Suprapubic skin (tissue), 4 donors: ENCODE measurements at places on chromosomes 7 and 10.

- DNase-seq: peak; percentile 37
Observed at GRCh38 chr7:6648815-6649104, 11.6 kb downstream of the ZNF316 start.

- no peak for DNase-seq
Observed at GRCh38 chr7:75872073-75872782, 6.6 kb upstream of the RHBDD2 start.

DNA sequence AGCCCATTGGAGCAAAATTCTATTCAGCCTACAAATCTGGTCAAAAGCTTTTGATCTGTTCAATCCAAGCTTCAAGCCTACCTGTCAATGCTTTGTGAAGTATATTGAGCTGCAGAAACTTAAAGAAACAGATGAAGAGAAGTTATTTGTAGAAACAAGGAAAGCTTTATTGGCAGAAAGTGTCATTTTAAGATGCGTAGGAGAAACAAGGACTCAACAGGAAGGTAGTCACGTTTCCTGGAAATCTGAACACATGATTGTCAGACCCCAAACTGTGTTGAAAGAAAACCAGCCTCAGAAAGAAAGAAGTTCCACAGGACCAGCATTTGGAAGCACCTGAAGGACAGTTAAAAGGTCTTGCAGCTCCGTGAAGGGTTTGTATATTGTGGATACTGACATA is 34.8 kb upstream of the PURB start:
- no peak for DNase-seq

GRCh38 chr7:71349682-71350481 is 217.9 kb downstream of the GALNT17 start:
- no peak for DNase-seq

GRCh38 chr7:24981171-24981951 is 1.4 kb upstream of the OSBPL3 start:
- DNase-seq: peak; percentile 77

DNA sequence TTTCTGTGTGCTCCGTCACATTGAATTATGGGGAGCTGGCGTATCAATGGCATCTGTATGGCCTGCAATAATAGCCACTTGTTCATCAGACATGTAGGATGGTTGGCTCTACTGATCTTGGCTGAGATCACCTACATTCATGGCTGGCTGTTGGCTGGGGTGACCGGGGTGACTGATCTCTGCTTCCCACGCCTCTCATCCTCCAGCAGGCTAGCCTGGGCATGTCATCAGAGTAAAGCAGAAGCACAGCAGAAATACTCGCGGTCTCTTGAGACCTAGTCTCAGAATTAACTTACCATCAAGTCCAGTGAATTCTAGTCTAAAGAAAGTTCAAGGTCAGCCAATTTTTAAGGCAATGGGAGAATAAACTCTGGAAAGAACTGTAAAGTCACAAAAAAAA is 257.7 kb upstream of the GLI3 start:
- no peak for DNase-seq

- DNase-seq: no peak
Observed at GRCh38 chr10:74406006-74406405, 255.0 kb downstream of the ADK start.

DNA sequence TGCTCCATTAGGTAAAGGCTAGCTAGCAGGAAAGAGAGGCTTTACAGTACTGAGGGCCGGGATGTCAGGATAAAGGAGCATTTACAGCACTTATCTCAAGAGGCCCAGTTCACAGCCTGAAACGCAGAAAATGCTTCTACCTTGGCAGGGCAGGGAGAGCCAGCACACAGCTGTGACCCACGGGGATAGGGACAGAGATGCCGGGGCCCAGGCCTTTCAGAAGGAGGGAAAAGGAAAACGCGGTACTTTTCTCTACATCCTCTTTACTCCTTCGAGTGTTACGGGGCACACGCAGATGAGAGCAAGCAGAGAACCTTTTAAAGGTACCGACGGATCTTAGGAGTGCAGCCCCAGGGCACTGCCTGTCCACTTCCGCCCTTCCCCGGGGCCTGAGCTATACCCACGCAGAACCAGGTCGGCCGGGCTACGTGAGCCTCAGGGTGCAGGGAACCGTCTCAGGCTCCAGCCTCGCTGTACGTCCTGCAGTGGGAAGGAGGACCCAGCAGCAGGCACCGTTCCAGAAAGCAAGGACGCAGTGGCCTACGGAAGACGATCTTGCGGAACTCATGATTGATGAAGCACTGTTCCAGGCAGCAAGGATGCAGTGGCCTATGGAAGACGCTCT is 232.3 kb downstream of the ELFN1 start:
- DNase-seq: no peak

DNA sequence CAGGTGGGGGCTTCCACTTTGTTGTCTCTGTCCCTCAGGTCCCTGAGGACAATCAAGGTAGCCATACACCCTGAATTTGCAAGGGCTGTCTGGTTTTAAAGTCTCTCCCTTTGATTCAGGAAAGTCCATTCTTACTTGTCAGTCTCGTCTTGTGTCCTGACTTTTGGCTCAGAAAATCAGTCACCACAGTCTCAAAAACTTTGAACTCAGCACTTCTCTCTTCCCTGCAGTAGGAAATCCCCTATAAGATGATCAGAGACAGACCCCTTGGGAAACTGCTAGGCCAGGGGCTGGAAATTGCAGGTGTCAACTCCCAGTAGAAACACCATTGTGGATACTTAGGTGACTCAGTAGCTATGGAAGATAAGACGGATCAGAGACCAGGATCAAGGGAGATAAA is 73.1 kb downstream of the CDC123 start:
- DNase-seq: no peak

GRCh38 chr7:139648941-139649425 is 125.5 kb downstream of the CLEC2L start:
- no peak for DNase-seq

DNA sequence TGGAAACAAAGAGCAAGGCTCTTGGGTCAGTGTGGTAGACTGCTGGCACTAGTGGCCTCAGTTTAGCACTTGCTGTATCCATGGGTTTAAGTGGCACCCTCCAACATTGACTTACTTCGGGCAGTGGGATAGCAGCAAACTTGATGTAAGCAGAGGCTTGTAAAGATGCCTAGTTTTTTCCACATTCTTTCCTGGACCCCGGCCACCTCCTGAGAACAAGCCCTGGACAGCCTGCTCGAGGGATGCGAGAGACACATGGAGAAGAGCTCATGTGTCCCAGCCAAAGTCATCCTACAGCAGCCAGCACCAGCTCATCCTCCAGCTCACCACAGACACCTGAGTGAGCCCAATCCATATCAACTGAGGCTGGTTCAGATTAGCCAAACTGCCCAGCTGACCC is 142.7 kb upstream of the PCBD1 start:
- DNase-seq: no peak

DNA sequence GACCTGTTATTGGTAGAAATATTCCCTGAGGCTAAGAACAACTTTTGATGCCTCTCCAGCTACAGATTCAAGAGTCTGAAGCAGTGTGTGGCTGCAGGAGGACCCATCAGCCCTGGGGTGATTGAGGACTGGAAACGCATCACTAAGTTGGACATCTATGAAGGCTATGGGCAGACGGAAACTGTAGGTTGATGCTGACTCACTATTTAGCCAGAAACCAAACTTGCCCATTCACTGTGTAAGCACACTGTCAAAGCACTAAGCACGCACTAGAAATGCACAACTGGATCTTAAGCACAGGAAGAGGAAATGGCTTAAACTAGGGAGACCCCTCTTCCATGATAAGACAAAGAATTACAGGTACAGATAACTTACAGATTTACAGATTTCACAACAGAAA is 20.8 kb downstream of the ACSM6 start:
- DNase-seq: no peak

- no peak for DNase-seq
Observed at GRCh38 chr10:88979153-88979562, 11.4 kb upstream of the FAS start.

DNA sequence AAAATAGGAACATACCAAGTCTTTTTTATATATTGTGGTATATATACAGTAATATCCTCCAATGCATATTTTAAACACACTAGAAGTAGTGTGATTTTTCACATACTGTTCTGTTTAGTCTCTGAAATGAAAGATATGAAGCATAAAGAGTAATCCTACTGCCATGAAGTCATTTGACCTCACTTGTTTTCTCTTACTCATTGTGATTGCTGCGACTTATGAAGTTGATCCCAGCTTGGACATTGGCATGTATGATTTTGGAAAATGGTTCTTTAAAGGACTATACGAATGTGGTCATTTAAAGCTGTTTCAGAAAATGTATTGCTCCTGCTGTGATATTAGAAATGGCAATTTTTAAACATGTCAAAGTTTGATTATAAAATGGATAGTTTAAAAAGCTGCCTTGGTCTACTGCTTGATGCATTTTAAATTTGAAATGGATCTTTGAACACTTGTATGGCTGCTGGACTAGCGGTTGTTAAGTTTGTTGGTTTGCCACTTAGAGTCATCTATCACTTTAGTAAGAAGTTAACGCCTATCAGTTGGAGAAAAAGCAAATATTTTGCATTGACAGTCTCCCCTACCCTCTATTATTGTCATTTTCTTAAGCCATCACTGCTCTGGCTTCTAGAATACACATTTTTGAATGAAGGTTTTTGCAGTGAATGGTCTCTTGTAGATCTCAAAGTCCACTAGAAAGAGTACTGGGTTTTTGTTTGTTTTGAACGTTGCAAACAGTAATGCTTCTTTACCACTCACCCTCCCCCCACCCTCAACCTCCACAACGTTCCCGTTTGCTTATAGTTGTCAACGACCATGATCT is 881 bp upstream of the PCGF5 start:
- no peak for DNase-seq

DNA sequence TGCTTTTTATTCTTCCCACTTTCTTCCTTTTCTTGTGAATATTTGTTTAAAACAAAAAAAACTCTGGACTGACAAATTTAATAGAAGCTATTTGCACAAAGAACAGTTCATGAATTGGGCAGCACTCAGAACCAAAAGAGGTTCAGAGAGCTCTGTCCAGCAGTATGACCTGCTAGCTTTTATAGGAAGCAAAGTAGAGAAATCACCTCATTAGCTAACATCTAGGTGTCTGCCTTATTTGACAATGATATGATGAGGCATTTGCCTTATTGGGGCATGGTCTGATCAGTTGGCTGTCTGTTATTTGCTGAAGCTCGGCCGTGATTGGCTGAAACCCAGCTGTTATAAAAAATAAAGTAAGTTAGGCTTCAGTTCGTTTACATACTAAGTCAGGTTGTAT is 819 bp upstream of the TRIM4 start:
- no peak for DNase-seq

- DNase-seq: no peak
Observed at GRCh38 chr7:138756591-138757242, 41.1 kb upstream of the TMEM213 start.

GRCh38 chr7:23333671-23334246 is 34.6 kb downstream of the MALSU1 start:
- no peak for DNase-seq

DNA sequence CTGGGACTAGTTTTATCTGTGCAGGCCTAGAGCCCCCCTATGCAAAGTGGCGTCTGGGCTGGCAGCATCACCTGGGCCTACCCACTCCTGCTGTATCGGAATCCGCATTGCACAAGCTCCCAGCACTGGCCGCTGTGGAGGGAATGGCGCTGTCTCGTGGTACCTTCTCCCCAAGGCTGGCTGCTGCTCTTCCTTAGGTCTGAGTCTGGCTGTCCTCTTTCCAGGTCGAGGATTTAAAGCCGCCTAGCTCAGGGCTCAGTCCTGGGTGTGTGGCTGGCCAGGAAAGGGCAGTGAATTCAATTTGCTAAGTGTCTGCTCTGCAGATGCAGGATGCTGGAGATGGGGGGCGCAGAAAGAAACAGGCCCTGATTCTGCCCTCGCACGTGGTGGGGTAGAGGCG is 44.7 kb downstream of the MGMT start:
- DNase-seq: no peak

DNA sequence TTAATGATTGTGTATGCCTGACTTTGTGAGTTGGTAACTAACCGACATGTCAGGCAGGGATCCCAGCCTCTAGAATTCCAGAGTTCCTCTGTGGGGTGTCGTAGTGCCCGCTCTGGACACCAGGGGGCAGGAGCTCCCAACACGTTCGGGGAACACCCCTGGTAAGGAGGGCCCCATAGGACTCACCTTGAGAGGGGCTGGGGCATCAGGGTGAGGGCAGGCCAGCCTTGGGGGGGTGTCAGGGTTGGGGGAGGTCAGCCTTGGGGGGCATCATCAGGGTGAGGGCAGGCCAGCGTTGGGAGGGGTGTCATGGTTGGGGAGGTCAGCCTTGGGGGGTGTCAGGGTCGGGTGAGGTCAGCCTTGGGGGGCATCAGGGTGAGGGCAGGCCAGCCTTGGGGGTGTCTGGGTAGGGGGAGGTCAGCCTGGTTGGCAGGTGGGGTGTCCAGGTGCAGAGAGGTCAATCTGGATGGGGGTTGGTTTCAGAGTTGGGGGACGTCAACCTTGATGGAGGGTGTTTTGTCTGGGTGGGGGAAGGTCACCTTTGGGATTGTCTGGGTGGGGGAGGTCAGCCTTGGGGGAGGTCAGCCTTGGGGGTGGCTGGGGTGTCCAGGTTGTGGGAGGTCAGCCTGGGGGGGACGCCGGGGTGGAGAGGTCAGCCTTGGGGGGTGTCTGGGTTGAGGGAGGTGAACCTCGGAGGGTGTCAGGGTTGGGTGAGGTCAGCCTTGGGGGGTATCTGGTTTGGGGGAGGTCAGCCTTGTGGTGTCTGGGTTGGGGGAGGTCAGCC is 45.6 kb upstream of the SUN1 start:
- peak; percentile 84 for DNase-seq

GRCh38 chr7:117836-118614 is 74.3 kb upstream of the FAM20C start:
- no peak for DNase-seq

GRCh38 chr10:129851941-129852640 is 112.0 kb downstream of the EBF3 start:
- DNase-seq: peak; percentile 29

- no peak for DNase-seq
Observed at GRCh38 chr7:136874393-136875032, 6.1 kb downstream of the CHRM2 start.

- no peak for DNase-seq
Observed at GRCh38 chr7:158567153-158567603, 20.4 kb downstream of the PTPRN2 start.

DNA sequence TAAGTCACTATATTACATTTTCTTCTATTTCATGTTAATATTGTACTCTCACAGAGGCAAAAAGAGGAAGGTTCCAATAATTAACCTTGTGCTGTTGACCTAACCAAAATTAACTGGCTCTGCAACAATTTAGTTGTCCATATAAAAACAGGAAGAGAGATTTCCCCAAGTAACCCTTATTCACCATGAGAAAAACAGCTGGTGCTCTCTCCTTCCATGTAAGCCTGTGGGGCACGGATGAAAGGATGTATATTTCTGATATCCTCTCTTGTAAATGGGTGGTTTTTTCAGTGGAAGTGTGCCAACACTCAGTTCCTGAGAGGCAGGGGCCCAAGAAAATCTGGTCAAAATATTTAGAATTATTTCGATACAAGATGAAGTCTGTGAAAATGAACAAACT is 358.1 kb downstream of the CRPPA start:
- DNase-seq: no peak

GRCh38 chr7:68537774-68538071 is 1060.6 kb upstream of the AUTS2 start:
- DNase-seq: no peak

DNA sequence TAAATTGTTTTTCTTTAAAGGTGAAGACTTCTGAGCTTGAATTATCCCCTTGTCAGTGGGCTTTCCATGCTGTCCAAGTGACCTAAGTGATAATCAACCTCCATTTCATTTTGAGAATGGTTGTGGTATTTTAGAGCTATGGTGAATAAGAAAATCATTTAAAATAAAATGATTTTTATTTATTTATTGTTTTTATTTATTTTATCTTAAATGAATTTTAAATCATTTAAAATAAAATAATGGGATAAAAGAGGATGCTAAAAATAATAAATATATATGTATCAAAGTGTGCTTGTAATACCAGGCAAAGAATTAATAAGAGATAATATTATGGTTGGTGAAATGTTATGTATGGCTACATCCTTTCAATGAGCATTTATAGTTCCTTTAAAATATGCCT is 24.5 kb downstream of the CAV1 start:
- DNase-seq: no peak
